ENCODE measurements at places on chromosomes 7 and 10.

DNA sequence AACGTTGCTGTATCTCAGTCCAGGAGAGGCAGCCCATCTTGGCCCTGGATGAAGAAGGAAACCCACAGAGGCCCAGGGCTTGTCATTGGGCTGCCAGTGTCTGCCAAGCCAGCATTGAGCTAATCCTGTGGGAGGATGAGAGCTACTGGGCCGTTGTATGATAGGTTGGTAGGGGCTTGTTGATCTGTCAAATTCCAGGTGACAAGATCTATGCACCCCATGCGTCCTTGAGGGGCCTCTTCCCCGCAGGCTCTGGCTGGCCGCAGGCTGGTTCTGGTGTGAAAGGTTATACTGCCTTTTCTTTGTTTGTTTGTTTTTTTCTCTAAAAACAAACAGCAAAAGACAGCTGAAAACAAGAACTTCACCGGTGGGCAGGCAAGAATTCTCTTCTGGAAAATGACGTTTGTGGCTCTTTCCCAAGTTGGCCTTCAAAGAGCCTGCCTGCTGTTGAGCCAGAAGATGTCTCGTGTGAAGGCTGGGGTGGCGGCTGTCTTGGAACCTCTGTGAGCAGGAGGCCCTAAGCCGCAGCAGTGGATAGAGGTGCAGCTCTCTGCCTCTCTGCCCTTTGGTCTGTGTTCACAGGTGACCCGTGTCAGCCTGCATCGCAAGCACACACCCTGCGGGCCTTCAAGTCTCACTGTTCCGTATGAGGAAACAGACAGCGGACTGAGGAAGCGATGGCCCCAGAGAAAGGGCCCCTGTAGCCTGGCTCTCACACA, 23.3 kb downstream of the CYP17A1 start:
- DNase-seq = no peak

- no peak for DNase-seq
Measured at GRCh38 chr10:21498377-21498776, 27.1 kb downstream of the SKIDA1 start.

- DNase-seq = no peak
Measured at GRCh38 chr7:47685712-47686376, 103.9 kb upstream of the TNS3 start.

DNA sequence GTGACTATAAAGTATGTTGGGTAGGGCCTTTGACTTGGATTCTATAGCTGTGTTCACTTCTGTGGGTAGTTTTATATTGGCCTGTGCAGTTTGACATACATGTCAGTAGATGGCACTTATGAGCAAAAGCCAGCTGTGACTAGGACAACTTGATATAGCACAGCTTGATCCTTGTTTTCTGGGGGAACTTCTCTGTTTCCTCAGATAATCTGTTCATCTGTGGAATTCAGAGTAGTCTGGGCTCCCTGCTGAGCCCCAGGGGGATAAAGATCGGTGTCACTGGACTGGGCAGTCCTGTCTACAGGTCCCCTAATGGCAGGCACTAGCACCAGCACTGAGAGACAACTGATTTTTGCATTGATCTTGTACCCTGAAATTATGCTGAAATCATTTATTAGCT, 25.4 kb downstream of the CYP2C9 start:
- DNase-seq = no peak

- no peak for DNase-seq
Measured at GRCh38 chr10:14595526-14596182, 179.0 kb downstream of the FAM107B start.

DNA sequence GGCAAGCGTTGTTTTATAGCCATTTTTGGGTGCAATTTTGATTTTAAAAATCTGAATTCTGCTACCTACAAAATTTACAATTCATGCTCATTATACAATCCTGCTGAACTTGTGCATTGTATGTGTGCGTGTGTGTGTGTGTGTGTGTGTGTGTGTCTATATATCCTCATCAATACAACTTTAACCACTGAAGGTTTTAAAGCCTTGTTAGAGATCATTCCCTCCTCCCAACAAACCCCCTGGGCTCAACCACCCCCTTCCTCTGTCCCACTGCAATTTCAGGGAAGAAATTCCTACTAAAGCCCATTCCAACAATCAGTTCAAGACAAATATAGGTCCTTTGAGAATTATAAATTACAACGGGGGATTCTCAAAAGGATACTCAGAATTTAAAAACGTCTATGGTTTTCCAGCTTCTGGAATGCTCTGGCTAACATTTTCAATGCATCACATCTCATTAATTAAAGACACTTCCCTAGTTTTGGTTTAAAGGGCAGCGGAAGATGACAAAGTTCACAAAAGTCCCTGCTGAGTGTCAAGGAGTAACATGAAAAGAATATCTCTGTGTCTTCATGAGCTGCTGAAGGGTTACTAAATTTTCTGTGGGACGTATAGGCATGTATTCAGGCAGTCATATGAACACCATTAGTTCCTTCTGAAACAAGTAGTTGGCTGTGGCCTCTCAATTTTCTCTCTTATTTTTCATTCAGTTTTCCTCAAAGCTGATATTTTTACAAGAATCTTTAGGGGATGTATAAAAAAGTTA, 889 bp upstream of the SEMA3A start:
- no peak for DNase-seq

GRCh38 chr7:835485-836401, 3.5 kb downstream of the SUN1 start:
- DNase-seq = no peak

DNA sequence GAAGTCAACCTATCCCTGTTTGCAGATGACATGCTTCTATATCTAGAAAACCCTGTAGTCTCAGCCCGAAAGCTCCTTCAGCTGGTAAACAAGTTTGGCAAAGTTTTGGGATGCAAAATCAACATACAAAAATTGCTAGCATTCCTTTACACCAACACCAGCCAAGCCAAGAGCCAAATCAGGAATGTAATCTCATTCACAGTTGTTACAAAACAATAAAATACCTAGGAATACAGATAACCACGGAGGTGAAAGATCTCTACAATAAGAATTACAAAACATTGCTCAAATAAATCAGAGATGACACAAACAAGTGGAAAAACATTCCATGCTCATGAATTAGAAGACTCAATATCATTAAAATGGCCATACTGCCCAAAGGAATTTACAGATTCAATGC, 50.4 kb upstream of the ZNF365 start:
- no peak for DNase-seq

DNA sequence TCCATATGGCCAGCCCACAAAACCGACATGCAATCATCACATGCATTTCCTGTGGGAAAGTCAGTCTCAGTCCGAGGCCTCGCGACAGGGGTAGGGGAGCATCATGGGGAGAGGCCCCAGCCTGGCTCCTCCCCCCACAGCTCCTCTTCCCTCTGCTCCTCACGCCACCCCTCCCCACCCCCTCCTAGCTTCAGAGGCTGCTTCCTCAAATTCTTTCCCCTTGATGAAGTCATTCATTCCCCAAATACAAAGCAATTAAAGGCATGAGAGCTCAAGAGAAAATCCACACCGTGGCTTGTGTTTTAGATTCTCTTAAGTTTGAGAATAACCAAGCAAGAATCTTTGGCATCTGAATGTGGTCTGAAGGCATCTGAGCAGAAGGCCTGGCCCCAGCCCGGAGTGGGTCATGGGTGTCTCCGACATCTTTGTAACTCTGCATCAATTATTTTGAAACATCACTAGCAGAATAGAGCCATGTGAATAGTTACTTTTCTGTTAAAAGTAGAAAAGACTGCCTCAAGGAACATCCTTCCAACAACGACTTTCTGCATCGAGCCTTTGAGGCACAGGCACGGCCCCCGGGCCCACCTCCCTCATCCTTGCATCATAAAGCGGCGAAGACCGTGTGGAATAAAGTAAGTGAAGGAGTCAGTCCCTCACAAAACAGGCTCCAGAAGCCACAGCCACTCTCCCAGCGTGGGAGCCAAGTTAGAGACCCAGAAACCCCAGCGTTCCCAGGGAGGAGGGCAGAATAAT, 90.9 kb downstream of the DIP2C start:
- no peak for DNase-seq

GRCh38 chr7:54559401-54559800, 17.2 kb downstream of the VSTM2A start:
- DNase-seq = no peak

DNA sequence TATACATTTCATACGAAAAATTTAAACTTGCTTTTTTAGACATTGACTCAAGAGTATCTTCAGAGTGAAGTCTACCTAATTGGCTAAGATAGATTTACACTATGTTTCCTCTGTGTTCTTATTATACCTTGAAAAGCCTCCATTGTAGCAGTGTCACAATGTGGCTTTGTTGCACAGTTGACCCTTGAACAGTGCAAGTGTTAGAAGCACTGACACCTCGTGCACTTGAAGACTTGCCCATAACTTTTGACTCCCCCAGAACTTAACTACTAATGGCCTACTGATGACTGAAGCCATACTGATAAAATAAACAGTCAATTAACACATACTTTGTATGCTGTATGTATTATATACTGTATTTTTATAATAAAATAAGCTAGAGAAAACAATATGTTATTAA, 84.3 kb downstream of the CPED1 start:
- no peak for DNase-seq
